ENCODE measurements at places on chromosomes 2 and 18. TPM values are rescaled to one million over a fixed set of nuclear protein-coding genes. Genes with fewer than 3 reads are reported as not detected.

DRC1 gene
- total RNA-seq: not detected

- H3K36me3 ChIP-seq: no peaks in the 10 kb centered on the region
- no peak overlapping the region for H3K27ac ChIP-seq
- H3K27me3 ChIP-seq: no peaks in the 10 kb centered on the region
- no peak overlapping the region for H3K4me3 ChIP-seq
- no peaks in the 10 kb centered on the region for H3K4me1 ChIP-seq
Measured at GRCh38 chr18:57534511-57534909, 52.0 kb downstream of the FECH start.

HJURP gene
- total RNA-seq: 64.1 TPM

GRCh38 chr2:58971511-58972360, 730.6 kb upstream of the FANCL start:
- no peaks in the 10 kb centered on the region for H3K36me3 ChIP-seq
- no peak overlapping the region for H3K4me3 ChIP-seq
- no peak overlapping the region for H3K27ac ChIP-seq
- no peaks in the 10 kb centered on the region for H3K4me1 ChIP-seq
- peaks cover 17% of the 10 kb centered on the region for H3K27me3 ChIP-seq

DNA sequence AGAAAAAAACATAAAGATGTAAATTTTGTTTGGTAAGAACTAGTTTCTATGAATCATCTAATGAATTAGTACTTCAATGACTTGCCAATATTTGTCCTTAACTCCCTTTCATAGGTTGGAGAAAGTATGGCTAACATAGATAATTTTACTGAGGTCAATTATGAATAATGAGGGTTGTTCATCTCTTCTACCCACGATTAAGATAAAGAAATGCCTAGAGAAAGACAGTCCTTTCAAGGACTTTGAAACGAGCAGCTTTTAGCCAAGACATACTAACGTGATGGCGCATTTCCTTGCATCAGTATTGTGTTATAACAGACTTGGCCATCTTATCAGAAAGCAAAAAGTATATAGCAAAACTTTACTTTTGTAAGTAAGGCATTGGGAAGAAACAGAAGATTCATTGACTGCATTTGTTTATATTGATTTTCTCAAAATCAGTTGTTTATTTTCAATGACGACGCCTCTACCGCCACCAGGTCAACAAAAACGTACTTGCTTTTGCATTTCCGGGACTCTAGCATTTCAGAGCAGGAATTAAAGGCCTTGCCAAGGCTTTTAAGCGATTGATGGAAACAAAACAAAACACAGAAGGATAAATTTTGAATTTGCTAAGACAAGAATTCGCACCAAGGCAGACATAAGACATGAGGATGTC, 961 bp downstream of the RBM43 start:
- DNase-seq: no peak
- peaks cover 18% of the 10 kb centered on the region for H3K4me1 ChIP-seq
- no peaks in the 10 kb centered on the region for H3K27me3 ChIP-seq
- H3K27ac ChIP-seq: peak overlapping the region; percentile 83

- H3K27ac ChIP-seq: peak overlapping the region; percentile 71
- no peaks in the 10 kb centered on the region for H3K36me3 ChIP-seq
- peak overlapping the region; percentile 56 for H3K4me3 ChIP-seq
- no peaks in the 10 kb centered on the region for H3K27me3 ChIP-seq
- no peak for DNase-seq
Measured at GRCh38 chr2:174337337-174338146, 2.8 kb downstream of the SP9 start.

GRCh38 chr2:71846669-71847291, 300.9 kb downstream of the CYP26B1 start:
- no peak overlapping the region for H3K27ac ChIP-seq
- no peak overlapping the region for H3K4me3 ChIP-seq
- no peak for DNase-seq
- peaks cover 14% of the 10 kb centered on the region for H3K4me1 ChIP-seq
- H3K36me3 ChIP-seq: no peaks in the 10 kb centered on the region
- H3K27me3 ChIP-seq: no peaks in the 10 kb centered on the region

HOXD8 gene
- total RNA-seq: 6.0 TPM

- H3K4me3 ChIP-seq: no peak overlapping the region
- H3K4me1 ChIP-seq: no peaks in the 10 kb centered on the region
- H3K27ac ChIP-seq: no peak overlapping the region
- no peaks in the 10 kb centered on the region for H3K27me3 ChIP-seq
- H3K36me3 ChIP-seq: no peaks in the 10 kb centered on the region
Measured at GRCh38 chr18:45291621-45292615, 323.4 kb upstream of the SLC14A2 start.

DNA sequence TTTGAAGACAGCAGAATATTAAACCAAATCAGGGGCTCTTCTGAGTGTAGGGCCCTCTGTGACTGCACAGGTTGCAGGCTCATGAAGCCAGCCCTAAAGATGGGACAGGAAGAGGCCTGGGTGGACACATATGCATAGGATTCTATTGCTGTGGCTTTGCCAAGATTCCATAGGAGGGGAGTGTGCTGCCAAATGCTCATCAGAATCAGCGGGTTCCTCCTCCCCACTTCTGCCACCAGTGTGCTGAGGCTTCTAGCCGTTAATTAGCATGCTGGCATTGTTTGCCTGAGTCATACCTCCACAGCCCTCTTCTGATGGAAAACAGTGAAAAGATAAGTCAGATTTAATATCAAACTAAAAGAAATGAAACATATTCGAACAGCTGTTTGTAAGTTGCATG, 103.9 kb upstream of the TMEFF2 start:
- H3K4me1 ChIP-seq: no peaks in the 10 kb centered on the region
- DNase-seq: no peak
- H3K4me3 ChIP-seq: no peak overlapping the region

DNA sequence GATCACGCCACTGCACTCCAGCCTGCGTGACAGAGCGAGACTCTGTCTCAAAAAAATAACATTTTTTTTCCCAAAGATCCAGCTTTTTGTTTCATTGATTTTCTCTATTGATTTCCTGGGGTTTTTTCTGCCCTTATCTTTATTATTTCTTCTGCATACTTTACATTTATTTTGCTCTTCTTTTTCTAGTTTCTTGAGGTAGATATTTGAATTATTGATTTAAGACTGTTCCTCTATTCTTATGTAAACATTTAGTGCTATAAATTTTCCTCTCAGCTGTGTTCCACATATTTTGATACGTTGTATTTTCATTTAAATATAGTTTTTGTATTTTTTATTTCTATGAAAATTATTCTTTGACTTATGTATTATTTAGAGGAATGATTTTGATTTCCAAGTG, 89.8 kb downstream of the TEX51 start:
- peaks cover 45% of the 10 kb centered on the region for H3K27me3 ChIP-seq
- H3K4me3 ChIP-seq: no peak overlapping the region
- H3K27ac ChIP-seq: no peak overlapping the region
- no peak for DNase-seq
- no peaks in the 10 kb centered on the region for H3K4me1 ChIP-seq

TMEM247 gene
- total RNA-seq: not detected

DNA sequence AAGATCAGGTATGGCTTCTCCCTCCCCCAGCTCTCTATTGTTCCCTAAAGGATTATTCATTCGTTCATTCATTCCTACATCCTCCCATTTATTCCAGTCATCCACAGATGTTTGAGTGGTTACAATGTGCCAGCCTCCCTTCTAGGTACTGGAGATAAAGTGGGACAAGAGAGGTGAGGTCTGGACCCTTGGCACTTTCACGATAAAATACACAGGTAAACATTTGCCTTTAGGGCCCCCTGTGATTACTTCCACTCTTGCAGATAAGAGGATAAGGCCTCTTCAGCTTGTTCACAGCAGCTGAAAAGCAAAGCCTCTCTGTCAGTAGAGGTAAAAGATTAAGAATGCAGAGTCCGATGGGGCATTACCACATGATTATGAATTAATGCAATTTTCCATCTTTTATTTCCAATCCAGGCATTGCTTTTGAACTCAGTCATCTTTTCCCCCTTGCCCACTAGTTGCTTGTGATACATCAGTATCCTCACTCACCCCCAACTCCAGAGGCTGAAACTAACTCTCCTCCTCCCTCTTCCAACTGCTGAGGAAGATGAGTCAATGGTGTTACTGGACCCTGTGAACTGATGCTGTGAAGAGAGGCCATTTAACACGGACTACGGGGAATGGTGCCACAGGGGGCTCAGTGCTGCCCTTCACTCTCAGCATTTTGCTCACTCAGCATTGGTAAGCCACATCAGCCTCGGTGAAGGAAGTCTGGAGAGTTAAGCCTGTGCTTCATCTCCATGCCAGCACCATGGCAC, 1.1 kb upstream of the DPP4 start:
- H3K27ac ChIP-seq: no peak overlapping the region
- no peak overlapping the region for H3K4me3 ChIP-seq
- H3K27me3 ChIP-seq: no peaks in the 10 kb centered on the region

DNA sequence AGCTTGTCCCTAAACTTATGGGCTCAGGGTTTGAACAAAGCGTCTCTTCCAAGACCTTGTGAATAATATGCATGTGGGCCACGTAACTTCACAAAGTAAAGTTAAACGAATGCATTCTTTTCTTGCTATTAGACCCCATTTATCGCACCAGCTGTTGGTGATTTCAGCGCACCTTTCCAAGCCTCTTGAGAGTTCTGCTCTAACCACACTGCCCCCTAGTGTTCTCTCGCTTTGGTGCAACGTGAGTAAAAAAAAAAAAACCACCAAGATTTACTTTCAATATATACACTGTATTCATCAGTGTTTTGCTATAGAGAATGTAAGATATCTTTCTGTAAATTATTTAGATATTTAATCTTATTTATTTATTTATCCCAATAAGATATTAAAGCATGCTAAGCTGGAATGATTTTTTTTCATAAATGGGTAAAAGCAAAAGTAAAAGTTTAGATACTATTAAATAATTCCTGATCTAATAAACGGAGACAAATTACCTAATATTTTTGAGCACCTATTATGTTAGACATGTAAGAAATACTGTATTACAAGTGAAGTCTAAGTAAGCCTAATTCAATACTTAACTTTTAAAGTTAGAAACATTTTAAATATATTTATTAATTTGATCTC, 459.5 kb downstream of the DLGAP1 start:
- H3K4me3 ChIP-seq: no peak overlapping the region
- H3K36me3 ChIP-seq: no peaks in the 10 kb centered on the region
- H3K27ac ChIP-seq: no peak overlapping the region
- peak; percentile 73 for DNase-seq
- H3K4me1 ChIP-seq: no peaks in the 10 kb centered on the region

DNA sequence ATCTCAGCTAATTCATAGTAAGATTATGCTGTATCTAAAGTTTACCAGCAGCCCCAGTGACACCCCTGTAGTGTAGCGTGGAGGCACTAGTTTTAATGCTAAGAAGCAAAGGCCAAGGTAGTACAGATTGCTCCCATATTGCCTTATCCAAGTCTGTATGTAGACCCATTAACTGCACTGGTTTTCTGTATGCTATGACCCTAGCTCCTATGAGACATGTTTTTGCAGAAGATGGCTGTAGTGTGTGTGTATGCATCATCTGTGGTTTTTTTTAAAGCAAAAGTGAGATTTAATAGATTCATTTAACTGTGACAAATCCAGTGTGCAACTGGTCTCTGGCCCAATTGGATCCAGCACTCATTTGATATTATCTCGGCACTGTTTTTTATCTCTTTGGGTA, 86.5 kb downstream of the HAUS1 start:
- no peaks in the 10 kb centered on the region for H3K27me3 ChIP-seq
- peaks cover 20% of the 10 kb centered on the region for H3K4me1 ChIP-seq
- no peak overlapping the region for H3K27ac ChIP-seq
- no peaks in the 10 kb centered on the region for H3K36me3 ChIP-seq
- no peak for DNase-seq

CHRND gene
- not detected for total RNA-seq

GRCh38 chr2:47152803-47153202, 2.3 kb downstream of the STPG4 start:
- H3K36me3 ChIP-seq: peaks cover 4% of the 10 kb centered on the region
- H3K4me1 ChIP-seq: no peaks in the 10 kb centered on the region
- no peak for DNase-seq
- H3K27ac ChIP-seq: no peak overlapping the region

TIGD1 gene
- 6.0 TPM for total RNA-seq

DNA sequence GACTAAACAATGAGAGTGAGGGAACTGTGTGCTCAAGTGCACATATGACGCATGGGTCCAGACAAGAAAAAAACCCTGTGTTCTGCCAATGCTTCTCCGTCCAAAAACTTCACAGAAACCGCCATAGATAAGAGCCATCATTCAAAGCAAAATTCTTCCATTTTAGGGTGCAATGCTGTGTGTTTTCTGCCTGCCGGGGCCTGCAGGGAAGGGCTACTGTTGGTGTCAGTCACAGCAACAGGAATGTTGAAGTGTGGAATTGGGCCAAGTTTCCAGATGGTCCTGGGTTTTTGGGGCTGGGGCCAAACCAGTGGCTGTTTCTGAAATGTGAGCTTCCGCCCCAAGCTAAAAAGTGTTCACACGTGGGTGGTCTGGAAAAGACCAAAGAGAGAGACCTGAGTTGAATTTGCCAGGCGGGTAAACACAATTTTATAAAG, 677 bp upstream of the MC2R start:
- no peak overlapping the region for H3K4me3 ChIP-seq
- H3K27ac ChIP-seq: no peak overlapping the region
- H3K4me1 ChIP-seq: no peaks in the 10 kb centered on the region

DNA sequence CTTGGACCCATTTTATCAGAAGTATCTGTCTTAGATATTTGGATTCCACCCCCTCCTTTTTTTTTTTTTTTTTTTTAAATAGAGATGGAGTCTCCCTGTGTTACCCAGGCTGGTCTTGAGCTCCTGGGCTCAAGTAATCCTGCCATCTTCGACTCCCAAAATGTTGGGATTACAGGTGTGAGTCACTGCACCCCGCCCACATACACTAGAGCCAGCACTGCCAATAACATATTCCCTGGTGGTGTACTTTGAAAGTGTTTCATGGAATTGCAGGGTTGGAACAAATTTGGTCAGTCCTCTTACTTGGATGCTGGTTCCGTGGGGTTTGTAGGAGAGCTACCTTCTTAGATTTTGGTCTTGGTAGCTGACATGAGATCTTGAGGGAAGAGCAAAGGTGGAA, 15.0 kb downstream of the PDCL3 start:
- H3K27ac ChIP-seq: no peak overlapping the region
- H3K4me3 ChIP-seq: no peak overlapping the region
- H3K4me1 ChIP-seq: peaks cover 28% of the 10 kb centered on the region
- DNase-seq: peak; percentile 41
- H3K36me3 ChIP-seq: 0 out of 2 replicates have a peak, but pooled peaks cover 3% of the 10 kb centered on the region

DNA sequence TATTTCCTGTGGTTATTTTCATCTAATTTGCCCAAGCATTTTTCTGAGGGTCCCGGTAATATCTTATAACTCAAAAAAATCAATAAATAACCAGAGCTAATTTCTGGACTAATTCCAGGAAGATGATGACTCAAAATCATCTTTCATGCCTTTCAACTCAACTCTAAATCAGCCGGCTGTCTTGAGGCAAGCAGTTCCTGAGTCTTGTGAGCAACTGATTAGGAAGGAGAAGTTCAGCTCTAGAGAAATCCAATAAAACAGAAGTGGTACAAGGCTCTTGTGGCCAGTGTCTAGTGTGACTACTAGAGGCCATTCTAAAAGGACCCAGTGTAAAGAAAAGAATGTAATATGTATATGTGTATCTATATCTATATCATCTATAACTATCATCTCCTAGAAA, 890.4 kb downstream of the TRIB2 start:
- no peaks in the 10 kb centered on the region for H3K27me3 ChIP-seq
- no peaks in the 10 kb centered on the region for H3K4me1 ChIP-seq
- H3K4me3 ChIP-seq: no peak overlapping the region
- no peak overlapping the region for H3K27ac ChIP-seq
- no peak for DNase-seq

MAP3K19 gene
- not detected for total RNA-seq

- H3K4me3 ChIP-seq: no peak overlapping the region
- H3K36me3 ChIP-seq: no peaks in the 10 kb centered on the region
- no peaks in the 10 kb centered on the region for H3K4me1 ChIP-seq
- H3K27me3 ChIP-seq: no peaks in the 10 kb centered on the region
Measured at GRCh38 chr2:157644776-157645175, 16.1 kb upstream of the ACVR1C start.

- no peaks in the 10 kb centered on the region for H3K36me3 ChIP-seq
- H3K27ac ChIP-seq: no peak overlapping the region
Measured at GRCh38 chr2:120680136-120680761, 55.4 kb upstream of the GLI2 start.

HOXD13 gene
- total RNA-seq: not detected

Measured in HCT116 (cell line).